ENCODE measurements at places on chromosomes 6 and 20.

GRCh38 chr6:20403766-20404640 is 2.3 kb downstream of the E2F3 start:
- no peak for DNase-seq

- DNase-seq = no peak
These were observed 274.0 kb downstream of the MAFB start for GRCh38 chr20:40414843-40415615.

GRCh38 chr6:158053377-158054313 is 72.0 kb downstream of the SYNJ2 start:
- no peak for DNase-seq

GRCh38 chr6:34142061-34142998 is 3.6 kb downstream of the GRM4 start:
- no peak for DNase-seq

GRCh38 chr20:33814238-33814712 is 3.1 kb downstream of the CHMP4B start:
- no peak for DNase-seq

DNA sequence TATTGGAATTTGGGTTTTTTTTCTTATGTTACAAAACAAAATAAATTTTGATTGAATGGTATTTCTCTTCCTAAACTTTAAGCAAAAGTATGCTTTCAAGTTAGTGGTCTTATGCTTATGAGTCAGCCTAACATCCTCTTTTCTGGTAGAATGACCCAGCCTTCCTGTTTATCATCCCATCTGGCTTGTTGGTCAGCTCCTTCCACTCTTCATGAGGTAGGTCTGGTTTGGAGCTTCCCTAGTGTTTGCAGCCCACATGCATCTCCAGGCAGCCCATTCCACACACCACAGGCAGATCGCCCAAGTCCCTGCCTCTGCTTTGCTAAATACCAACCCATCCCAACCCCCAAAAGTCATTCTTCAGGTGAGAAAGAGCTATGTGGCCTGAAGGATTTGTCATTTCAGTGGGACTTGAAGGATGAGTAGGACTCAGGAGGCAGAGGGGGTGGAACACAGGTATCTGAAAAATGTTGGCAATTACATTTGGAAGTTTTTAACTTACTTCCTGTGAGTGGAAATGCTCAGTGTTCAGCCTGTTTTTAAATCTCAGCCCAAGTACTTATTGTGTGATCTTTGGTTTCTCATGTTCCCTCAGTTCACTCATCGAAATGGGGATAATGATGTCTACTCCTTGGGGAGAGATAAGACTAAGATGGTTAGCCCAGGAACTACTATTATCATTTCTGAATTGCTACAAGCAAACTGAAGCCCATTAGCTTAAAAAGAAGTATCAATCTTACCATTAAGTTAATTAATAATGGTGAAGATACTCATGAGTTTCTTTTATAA is 294.0 kb downstream of the ADGB start:
- DNase-seq = no peak

- DNase-seq = no peak
These were observed 872 bp upstream of the RBM39 start for GRCh38 chr20:35742741-35743523.

- DNase-seq = no peak
These were observed 81.5 kb downstream of the SULF2 start for GRCh38 chr20:47703748-47704147.

DNA sequence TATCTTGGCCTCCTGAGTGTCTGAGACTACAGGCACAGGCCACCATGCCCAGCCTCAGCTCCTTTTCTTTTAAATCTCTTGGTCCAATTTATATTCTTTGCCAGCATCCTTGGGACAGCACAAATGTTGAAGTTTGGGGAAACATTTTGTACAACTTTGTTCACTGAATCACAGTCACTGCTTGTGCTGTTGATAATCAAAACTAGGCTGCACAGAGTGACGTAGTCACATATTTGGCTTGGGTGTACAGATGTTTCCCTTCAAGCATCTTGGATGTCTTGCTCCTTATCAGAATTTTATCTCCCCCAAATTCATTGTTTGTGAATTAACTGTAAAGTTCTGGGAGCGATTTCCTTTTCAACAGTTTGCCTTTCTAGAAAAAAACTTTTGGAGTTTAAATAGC is 17.9 kb downstream of the CARMIL1 start:
- no peak for DNase-seq

GRCh38 chr6:79810871-79811270 is 136.5 kb downstream of the ELOVL4 start:
- no peak for DNase-seq

- DNase-seq = no peak
These were observed 151.7 kb upstream of the AKAP12 start for GRCh38 chr6:151087861-151088598.

GRCh38 chr6:18543051-18543450 is 155.9 kb downstream of the RNF144B start:
- DNase-seq = no peak

DNA sequence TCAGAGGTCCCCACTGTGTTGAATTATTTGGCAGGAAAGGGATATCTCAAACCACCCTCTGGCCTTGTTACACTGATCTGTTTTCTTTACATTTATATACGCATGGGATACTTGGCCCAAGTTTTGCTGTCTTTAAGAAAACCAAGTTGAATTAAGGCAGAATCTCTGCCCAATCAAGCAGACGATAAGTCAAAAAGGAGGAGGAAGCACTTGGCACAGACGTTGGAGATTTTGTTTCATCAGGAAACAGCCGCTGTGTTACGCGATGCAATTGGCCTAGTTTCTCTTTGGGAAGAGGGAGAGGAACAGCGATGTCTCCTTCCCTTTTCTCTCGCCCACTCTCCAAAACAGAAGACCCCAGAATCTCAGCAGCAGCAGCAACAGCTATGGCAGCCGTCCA is 20.2 kb upstream of the NAA20 start:
- no peak for DNase-seq

- no peak for DNase-seq
These were observed 19.3 kb upstream of the WFDC2 start for GRCh38 chr20:45450097-45450818.

DNA sequence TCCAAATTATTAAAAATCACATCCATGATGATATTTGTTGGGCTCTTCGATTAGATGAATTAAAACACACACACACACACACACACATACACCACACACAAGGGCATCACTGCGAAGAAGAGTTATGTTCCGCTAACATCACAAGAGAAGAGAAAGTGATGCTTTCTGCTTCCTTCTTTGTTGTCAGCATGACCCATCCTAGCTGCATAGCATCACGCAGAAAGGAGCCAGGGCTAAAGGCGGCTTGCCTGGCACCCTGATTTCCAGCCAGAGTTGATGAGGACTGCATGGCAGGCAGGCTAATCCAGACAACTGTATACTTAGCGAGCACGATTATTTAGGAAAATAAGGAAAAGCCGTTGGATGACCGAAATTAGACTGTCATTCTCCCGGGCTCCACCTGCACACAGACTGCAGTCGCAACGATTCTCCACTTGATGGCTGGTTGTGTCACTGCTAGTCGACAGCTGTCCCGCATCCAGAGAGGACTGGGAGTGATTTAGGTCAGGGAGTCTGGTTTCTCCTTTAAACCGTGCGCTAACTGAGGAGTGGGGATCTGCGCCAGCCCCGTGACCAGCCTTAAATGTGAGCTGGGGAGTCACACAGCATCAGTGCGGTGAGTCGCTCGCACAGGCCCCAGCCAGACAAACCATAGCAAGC is 70.6 kb upstream of the SOX4 start:
- no peak for DNase-seq

All from omental fat pad (tissue), 4 donors.